ENCODE measurements at places on chromosomes 11 and 22.

- no peak for DNase-seq
These were observed 930.4 kb downstream of the OPCML start for GRCh38 chr11:132601875-132602274.

DNA sequence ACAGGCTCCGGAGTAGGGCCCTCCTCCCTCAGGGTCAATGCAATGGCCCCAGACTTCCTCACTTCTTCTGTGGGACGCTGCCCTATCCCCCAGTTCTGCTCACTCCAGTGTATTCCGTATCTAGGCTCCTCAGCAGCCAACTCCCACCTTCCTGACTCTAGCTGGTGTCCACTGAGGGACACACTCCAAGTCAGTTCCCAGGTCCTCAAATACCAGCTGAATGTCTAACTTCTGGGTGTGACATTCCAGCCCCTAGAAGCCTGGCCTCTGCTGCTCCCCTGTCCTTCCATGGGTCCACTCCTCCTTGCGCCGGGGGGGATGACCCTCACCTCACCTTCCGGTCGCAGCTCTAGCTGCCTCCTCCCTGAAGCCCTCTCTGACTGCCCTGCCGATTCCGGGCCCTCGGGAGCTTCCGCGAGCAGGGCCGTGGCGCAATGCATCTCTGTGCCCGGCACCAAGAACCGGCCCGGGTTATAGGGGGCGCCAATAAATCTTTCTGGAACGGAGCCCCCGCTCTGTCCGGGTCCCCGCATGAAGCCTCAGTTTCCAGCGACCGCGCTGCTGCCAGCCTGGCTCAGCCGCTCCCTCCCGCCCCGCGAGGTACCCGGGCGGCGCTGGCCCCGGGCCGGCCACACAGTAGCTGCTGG lies 15.4 kb downstream of the BAD start:
- peak; percentile 60 for DNase-seq

- no peak for DNase-seq
These were observed 89.8 kb downstream of the PDE2A start for GRCh38 chr11:72584293-72584938.

GRCh38 chr11:11387207-11387606 lies 34.2 kb upstream of the CSNK2A3 start:
- DNase-seq, result no peak

DNA sequence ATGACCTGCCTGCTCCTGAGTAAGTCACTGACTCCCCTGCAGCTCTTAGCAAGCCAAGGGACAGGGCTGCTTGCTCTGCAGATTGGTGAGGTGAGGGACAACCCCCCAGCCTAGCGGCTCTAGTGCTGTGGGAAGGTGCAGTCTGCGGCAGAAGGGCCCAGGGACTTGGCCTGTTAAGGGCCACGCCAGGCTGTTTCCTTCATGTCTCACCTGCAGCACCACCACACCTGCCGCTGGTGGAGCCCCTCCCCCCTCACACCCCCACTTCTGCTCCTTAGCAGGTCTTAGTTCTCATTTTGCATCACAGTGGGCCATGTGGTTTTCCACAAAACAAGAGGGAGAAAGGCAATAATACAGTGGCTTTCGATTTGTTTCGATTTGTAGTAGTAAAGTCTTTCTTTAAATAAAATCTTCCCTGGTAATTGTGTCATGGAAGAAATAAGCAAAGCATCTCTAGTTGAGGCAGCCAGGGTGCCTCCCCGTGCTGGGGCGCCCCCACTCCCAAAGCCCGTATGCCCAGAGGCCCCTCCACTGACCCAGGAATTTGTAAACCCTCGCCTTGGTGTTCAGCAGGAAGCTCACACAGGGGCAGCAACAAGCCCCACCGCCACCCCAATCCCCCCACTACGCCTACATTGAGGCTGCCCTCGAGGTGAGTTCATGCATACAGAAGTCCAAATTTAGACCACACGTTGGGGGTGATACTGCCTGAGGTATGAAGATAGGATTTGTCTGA lies 86.5 kb upstream of the CLDN5 start:
- no peak for DNase-seq

DNA sequence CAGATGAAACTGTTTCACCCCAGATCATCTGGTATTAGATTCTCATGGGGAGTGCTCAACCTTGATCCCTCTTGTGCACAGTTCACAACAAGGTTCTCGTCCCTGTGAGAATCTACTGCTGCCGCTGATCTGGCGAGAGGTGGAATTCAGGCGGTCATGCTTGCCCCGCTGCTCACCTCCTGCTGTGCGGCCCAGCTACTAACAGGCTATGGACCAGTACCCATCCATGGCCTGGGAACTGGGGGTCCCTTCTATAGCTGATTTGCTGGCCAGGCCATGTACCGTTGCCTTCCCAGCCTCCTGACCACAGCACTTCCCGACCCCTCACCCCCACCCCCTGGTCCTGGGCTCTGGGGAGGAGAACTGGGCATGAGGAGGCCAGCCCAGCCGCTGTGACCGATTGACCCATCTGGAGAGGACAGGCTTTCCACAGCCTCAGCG lies 2.6 kb downstream of the PHLDA2 start:
- DNase-seq, result no peak

DNA sequence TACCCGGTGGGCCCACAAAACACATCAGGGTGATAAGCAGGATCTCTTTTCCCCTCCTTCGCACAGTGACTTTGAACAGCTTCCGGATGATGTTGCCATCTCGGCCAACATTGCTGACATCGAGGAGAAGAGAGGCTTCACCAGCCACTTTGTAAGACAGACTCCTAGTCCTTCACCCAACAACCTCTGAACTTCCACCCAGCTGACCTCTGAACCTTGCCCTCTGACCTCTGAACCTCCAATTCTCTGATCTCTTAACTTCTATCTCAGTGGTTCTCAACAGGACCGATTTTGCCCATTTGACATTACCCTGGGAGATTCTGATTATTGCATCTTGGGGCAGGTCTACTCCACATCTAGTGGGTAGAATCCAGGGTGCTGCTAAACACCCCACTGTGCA lies 3.2 kb downstream of the NCF4 start:
- no peak for DNase-seq

DNA sequence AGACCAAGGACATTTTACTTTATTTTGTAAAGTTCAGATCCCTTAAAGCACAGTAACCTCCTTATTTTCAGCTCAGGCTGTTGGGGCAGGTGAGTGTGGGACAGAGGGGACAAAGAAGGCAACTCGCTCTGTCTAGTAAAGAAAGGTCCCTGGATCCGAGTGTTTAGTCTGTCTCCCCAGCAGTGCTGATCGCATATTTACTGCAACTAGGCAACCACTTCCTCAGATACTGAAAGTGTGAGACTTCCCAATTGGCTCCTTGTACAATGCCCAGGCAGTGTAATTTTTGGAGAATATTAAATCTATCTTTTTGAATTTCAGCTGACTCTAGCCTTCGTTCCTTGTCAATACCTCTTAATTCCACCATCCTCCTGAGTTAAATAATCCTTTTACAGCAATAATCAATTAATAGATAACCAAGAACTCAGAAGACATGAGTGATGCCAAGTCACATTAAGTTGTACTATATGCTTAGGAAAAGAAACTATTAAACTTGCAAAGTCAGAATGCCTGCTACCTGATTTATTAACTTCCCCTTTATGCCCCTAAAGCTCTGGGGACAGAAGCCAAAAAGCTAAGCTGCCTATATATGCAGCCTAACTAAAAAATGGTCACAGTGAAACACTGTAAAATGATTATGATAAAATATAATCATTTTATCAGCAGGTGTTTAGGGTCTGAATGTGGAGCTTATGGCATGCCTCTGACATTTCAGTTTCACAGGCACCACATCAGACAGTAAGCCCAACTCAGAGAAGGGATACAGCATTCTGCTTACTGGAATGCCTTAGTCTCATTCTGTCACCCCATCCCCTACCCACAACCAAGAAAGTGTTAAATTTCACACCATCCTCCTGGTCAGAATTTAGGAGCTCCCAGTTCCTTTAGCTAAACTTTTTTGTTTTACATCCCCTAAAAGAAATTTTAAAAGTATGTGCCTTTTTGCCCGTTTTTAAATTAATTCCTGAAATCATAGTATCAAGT lies 138.7 kb downstream of the TRIM44 start:
- peak; percentile 29 for DNase-seq

- DNase-seq, result peak; percentile 80
These were observed 146.5 kb upstream of the RAG2 start for GRCh38 chr11:36744375-36745168.

DNA sequence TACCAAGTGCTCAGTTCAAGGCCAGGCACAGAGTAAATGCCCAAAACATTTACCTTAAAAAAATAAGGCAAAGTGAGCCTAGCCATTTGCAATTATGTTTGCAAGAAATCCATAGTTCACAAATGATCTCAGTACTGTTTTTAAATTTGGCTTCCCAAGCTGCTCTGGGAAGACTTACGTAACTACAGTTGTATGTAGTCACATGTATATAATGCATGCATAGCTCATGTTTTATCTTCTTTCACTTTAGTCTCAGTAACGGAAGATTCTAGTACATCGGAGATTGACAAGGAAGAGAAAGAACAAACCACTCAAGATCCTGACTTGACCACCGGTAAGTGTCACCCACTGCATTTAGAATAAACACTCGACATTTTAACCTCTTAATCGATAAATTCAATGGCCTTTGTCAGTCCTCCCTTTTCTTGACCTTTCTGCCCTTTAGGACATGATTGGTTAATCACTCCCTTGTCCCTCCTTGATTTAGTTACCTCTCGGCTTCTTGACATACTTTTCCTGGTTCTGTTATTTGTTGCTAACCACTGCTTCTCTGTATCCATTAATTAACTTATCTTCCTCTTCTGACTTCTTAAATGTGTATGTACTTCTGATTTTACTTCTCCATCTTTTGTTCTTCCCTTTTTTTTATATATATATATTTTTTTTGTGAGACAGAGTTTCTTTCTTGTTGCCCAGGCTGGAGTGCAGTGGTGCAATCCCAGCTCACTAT lies 18.0 kb upstream of the JHY start:
- no peak for DNase-seq

- DNase-seq, result peak; percentile 84
These were observed 29.4 kb downstream of the SIK2 start for GRCh38 chr11:111631666-111632039.

GRCh38 chr22:27638329-27639233 lies 163.0 kb downstream of the MN1 start:
- DNase-seq, result no peak

DNA sequence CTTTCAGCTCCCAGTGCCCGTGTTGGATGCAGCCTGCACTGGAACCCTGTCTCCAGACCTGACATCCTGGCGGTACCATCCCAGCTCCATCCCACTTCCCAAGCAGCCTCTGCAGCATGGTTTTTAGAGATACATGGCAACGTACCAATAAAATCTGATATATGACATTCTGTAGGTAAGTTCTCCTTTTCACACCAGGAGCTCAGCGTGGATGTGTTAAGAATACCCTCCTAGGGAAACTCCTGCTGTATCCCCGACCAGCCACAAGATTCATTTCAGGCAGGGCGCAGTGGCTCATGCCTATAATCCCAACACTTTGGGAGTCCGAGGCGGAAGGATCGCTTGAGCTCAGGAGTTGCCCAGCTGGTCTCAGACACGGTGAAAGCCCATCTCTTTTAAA lies 15.4 kb downstream of the APOL5 start:
- DNase-seq, result no peak

DNA sequence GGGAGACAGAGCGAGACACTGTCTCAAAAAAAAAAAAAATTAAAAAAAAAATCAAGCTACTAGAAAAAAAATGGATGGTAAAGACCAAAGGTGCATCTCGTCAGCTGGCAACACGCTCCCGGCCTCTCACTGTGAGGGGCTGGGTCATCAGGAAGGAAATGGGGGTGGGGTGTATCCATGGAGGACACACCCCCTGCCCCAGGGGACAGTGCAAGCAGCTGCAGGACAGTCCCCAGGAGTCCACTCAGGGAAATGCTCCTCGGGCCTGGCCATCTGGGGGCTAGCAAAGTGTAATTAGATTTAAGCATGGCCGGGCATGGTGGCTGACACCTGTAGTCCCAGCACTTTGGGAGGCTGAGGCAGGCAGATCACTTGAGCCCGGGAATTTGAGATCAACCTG lies 23.1 kb downstream of the TTLL1 start:
- no peak for DNase-seq

- no peak for DNase-seq
These were observed 92.8 kb downstream of the DDX10 start for GRCh38 chr11:108757630-108758029.

DNA sequence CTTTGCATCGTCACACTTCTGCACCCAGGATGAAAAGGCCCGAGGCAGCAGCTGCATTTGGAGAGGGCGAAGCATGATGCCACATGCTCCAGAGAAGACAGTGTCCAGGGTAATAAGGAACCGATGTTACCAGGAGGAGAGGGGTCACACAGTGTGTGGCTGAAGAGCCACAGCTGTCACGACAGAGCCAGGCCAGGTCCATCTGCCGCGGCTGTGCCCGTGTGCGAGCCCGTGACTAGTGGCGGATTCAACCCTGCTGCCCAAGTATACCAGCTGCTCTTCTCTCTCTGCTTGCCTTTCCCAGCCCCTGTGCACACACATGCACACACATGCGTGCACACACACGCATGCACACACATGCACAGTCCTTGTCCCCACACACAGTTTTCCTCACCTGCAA lies 1432.5 kb downstream of the BRD1 start:
- DNase-seq, result no peak

GRCh38 chr11:61403658-61404057 lies 11.3 kb downstream of the TMEM216 start:
- no peak for DNase-seq

DNA sequence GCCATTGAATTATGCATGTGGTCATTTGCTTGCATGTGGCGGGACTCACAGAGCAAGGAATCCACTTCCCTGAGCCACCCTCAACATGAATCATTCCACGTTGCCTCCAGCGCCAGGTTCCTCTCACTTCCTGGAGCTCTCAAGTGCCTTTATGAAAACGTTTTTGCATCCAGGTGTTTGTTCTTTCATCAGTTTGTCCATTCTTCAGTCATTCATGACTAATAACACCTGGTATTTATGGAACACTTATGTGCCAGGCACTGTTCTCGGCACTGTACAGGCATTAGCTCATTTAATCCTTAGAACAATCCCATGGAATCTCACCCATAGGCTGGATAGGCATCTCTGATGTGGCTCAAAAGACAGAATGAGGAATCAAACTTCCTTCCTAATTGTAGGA lies 256.1 kb upstream of the SYN3 start:
- DNase-seq, result no peak

- DNase-seq, result no peak
These were observed 8.2 kb upstream of the MYEOV start for GRCh38 chr11:69285766-69286165.

DNA sequence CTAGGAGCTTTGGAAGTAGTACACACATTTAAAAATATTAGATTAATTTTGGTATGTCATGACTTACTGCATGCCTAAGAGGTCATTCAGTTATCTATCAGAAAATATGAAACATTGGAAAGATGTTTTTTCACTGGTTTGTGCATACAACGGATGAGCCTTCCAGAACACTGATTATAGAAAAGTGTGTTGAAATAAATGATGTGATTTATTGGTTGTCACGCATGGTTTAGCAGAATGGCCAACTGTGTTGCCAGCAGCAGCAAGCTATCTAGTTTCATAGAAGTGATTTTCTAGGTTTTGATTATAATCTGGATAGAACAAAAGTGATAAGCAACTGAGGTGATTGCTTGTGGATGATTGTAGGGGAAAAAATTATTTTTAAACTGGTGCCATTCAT lies 53.6 kb downstream of the DDX10 start:
- no peak for DNase-seq

Data from choroid plexus epithelial cell (primary cell).